ENCODE measurements at places on chromosomes 7 and 10.

DNA sequence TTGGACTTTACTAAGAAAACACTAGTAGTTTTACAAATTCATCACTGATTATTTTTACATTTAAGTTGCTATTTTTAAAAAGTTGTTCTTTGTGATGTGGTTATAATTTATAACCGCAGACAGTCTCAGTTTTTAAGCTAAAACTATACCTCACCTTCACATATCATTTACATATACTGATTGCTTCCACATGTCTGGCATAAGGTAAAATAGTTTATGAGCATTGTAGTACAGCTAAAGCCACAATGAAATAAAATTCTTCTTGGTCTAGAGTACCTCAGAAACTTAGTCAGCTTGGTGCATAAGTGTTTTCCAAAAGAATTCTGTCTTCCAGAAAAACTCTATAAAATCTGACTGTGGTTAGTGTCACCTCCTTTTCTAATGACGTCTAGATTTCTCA lies 13.0 kb downstream of the SEMA3A start:
- no peak for DNase-seq

DNA sequence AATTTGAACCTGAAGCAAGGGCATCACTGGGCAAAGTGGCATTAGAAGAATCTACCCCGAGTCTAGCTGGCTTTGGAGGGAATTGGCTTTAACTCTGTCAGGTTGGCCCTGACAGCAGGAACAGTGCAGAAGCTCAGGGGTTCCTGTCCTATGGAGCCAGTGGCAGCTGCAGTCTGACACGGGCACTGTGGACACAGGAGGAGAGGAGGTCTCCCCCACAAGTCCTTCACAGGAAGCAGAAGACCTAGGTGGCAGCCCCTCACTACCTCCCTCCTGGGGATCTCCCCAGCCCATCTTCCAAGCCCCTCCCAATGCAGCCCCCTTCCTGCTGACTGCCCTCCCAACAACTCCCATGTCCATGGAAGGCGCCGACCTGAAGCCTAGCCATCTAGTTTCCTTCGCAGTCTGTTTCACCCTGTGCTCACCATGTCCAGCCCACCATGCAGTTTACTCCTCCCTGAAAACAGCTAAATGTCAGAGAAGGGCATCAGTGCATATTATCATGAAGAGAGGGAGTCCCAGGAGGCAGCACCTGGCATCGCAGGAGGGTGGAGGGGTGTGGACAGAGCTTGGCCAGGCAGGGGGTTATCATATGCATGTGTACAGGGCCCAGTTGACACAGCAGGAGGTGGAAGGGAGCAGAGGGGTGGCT lies 17.9 kb upstream of the GDF10 start:
- DNase-seq = no peak

GRCh38 chr7:27478556-27478955 lies 184.1 kb downstream of the HIBADH start:
- DNase-seq = no peak

- no peak for DNase-seq
Observed at GRCh38 chr10:86363184-86363832, 3.3 kb downstream of the GRID1 start.

GRCh38 chr10:56880606-56881005 lies 519.5 kb upstream of the ZWINT start:
- no peak for DNase-seq

- no peak for DNase-seq
Observed at GRCh38 chr10:27911011-27911410, 87.9 kb downstream of the ODAD2 start.

DNA sequence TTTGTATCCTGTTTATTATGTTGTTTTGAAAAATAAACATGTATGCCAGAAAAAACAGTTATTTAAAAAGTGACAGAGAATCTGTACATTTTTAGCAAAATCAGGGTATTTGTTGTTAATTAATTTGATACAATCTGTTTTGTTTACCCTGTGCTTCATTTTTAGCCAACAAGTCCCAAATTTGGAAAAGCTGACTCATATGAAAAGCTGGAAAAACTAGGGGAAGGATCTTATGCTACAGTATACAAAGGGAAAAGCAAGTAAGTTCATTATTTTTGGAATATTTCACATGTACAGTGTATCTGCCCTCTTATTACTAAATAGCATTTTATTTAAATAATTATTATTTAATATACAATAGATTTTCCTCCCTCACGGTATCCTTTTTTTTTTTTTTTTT lies 151.4 kb downstream of the CDK14 start:
- no peak for DNase-seq

DNA sequence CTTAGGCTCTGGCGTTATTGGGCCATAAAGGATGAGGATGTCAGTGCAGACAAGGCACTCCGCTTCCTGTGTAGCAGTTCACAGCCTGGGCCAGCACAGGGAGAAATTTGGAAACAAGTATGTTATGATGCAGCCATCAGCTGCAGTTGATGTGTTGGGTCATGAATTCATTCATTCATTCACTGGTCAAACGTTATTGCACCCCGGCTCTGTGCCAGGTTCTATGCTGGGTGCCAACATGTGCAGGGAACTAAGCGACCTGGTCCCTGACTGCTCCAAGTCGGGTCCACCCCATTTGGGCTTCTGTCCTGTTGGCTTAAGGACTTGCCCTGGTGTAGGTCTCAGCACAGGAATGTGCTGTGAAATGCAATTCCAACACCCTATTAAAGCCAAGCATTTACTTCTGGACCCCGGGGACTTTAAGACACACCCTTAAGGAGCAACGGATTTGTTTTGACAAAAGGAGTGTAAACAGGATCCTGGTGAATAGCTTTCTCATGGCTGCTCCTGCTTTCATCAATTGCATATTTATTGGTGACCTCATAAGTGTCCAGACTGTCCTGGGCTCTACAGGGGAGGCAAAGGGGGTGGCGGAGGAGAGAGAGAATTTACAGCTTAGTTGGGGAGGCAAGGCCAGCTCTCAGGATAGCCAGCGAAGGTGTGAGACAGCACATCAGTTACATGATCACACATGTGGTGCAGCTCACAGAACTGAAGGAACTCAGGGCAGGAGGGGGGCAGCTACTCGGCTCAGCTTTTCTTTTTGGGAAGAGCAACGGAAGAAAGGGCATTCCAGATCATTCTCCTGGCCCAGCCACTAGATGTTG lies 158.6 kb downstream of the GRK5 start:
- no peak for DNase-seq

All from activated CD4-positive, alpha-beta T cell treated with anti-CD3 and anti-CD28 coated beads for 4 hours (primary cell).